ENCODE measurements at places on chromosomes 4 and X.

GRCh38 chr4:8039290-8039689, 99.6 kb upstream of the AFAP1 start:
- no peak for DNase-seq

DNA sequence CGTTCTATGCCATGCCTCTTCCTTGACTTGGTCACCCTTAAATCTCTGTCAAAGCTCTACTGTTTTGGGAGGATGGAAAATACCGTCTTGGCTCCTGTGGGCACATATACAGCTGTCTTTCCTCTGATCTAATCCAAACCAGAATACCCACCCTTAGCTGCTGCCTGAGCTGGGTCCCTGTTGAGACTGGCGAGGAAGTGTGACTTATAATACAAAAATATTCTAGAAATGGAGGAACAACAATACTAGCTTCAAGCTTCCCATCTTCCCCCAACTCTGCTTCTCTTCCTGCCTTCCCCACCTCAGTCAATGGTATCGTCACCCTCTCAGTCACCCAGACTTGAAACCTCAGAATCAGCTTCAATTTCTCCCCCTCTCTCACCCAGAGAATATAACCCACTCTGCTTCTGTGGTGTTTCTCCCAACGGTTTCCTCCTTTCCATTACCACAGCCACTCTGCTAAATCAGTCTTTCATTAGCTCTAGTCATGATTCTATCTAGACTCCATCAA, 599 bp upstream of the IL2RG start:
- no peak for DNase-seq

DNA sequence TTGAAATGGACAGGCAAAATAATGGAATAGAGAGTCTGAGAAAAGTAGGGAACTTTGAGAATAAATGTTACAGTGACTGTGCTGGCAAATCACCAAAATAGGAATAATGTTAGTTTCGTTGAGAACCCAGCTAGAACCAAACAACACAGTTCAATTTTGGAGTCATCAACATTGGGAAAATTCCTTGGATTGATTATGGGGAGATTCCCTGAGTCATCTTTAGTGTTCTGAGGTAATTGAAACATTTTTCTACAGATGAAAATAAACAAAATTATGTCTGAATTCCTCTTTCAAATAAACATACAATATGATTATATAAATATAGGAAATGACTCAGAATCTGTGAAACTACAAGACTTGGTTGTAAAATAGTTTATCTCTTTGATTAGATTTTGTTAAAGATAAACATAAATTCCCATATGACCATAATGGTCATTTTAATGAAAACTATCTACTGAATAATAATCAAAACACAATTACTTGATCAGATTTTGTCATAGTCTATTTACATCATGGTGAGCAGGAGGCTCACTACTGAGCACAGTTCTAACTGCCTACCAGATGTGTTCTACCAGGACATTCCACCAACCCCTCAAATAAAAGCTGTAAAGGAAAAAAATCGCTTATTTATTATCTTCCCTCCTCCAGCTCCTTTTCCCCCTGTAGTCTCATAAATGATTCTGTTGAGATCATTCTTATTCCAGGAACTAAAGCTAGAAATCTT, 51.4 kb upstream of the GABRA2 start:
- no peak for DNase-seq

GRCh38 chr4:16461362-16461761, 235.1 kb upstream of the TAPT1 start:
- DNase-seq = no peak

DNA sequence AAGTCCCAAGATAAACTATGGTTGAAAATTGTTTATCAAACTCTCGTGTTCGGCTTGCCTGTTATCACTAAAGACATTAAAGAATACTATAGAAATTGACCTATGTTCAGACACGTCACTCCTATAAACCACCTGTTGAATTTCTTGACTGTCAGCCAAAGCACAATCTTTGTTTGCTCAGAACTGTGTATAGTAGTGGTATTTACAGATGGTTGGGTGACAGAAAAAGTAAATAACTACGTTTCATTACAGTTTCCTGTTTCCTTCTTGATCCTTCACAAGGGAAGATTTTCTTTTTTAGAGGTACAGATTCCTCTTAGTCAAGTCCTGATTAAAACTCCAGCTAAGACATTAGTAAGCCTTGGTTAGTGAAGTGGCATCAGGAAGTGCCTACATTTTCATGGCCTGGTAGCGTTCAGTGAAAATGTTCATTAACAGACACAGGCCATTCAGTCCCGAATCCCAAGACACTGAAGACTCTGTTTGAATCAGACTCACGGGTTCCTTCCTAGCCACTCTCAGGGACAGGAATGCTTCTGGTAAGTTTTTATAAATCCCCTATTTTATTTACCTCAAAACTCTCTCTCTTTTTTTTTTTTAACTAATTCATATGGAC, at the start of gene SMIM31:
Gene SMIM31, plus strand, starts transcription at position 259 of the 616 bp plus-strand sequence. CDS start 16,313 bp downstream, outside the sequence.
- DNase-seq = no peak

DNA sequence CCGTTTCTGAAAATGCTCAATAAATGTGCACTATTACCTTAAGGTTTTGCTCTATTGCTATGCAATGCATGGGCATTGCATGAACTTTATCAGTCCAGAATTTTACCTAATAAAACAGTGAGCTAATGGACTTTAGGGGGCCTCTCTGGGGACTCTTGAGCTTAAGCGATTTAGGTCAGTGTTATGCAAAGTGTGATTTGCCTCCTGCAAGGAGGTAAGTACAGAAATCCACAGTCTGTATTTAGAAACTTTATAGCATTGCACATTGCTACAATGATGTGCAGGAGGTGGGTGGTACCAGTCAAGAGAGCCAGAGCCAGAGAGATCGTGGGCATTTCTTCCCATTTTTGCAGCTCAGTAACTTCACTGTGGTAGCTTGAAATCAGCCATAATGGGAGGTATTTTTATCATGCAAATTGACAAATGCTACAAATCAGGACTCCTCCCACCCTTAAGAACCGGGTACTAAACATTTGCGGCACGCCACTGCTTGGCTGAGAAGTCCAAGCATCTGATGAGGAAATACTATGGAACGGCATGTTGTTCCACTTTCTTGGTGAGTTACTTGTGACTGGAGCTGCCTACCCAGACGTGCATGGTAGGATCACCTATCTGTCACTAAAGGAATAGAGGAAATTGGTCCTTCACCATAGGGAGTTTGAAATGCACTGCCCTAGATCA, 174.6 kb upstream of the PGRMC2 start:
- no peak for DNase-seq

DNA sequence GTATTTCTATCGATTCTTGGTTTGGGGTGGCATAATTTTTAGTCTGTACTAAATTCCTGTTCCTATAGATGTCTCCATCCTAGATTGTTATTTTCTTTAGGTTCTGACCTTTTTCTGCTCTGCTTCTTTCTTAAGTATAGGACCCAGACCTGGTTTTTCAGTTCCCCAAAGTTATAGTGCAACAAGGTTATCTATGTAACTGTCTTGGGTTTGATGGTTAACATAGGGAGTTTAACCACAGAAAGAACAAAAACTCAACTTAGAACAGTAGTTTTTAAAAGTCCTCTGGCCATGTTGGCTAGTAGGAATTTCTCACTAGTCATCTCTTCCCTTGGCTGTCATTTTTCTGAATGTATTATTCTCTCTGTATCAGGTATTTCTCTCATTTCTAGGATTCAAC, 38.8 kb upstream of the MAD2L1 start:
- no peak for DNase-seq

DNA sequence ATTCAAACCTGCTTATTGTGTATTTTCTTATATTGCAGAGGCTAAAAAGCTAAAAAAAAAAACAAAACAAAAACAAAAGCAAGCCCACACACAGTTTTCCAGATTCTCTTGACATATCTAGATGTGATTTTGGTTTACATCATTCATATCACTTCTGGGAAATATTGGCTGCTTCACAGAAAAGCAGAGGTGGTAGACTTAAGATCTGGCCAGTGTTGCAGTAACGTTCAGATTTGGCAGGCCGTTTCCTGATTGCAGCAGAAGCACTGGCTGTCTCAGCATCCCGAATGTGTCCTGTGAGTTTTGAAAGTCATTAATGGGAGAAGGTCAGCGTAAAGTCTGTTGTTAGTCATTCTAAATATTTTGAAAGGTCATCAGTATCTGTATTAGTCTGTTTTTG, 2062.0 kb downstream of the ARAP2 start:
- no peak for DNase-seq

GRCh38 chr4:128663325-128663724, 146.2 kb upstream of the JADE1 start:
- no peak for DNase-seq

- no peak for DNase-seq
Measured at GRCh38 chr4:5526080-5526846, 182.1 kb downstream of the EVC2 start.

GRCh38 chrX:41257801-41258200, 76.2 kb upstream of the DDX3X start:
- DNase-seq = no peak

DNA sequence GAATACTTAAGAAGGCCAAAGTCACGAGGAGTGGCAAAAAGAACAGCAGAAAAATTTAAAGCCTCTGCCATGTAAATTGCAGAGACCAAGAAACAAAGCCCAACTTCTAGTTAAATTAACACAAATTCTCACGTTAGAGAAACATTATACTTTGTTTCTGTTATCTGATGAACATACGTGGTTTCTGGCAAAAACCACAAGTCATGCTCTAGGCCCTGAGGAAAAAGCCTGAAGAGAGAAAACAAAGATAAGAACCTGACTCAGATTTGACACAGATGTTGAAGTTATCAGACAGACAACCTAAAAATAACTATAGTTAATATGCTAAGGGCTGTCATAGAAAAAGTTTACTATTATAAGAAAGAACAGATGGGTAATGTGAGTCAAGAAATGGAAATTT, 149.1 kb upstream of the PCDH10 start:
- DNase-seq = no peak

DNA sequence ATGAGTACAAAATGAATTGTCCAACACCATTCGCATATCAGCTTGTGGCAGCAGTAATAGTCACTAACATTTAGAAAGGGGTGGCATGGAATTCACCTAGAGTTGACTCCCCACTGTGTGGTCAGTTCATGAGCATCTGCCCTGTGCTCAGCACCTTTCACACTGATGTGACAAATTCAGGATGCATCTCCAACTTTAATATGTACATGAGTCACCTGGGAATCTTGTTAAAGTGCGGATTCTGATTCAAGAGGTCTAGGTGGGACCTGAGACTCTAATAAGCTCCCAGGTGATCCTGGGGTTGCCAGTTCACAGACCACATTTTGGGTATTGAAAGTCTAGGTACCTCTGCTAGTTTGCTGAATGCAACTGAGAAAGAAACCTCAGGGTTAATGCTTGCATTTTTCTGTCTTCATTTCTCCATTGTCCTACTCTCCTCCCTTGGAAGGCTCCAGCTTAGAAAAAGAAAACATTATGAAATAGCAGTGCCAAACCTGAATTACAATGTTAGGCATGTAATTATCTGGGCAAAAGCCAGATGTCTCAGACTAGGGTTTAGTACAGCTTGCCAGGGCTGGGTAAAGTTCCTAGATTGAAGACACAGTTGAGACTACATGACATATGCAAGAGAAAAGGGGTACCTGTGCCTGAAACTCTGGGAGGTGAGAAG, 32.7 kb downstream of the TMSB4X start:
- no peak for DNase-seq

DNA sequence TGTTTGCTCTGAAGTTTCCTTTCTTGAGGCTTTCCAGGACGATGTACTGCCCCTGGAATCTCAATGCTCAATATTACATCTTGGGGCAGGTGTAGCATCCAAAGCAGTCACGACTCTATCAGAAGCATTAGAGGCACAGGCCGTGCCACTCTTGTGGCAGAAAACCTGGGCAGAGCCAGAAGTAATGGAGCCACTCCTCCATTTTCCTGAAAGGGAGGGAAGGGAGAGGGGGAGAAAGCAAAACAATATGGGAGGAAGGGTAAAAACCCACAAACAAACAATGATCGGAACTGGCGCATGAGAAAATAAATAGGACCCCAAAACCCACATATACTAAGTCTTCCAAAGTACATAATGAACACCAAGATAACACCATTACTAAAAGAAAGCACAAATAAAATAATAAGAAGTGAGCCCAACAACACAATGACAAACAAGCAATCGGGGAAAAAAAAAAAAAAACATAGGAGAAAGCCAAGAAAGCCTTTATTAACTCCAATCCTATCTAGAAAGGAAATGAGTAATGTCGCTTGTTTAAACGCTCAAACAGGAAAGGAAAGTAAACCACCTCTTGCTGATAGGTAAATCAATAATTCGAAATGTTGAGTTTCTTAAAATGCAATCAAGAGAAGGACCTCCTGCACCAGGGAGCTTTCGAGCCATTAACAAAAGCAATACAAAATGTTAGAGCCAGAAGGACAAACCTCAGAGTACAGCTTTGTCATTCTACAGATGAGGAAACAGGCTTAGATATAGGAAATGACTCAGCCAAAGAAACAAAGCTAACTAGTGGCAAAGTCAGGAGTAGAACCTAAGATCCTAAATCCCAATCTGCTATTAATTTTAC, 117.4 kb downstream of the ATRX start:
- DNase-seq = no peak

- DNase-seq = no peak
Measured at GRCh38 chr4:26204249-26204825, 116.5 kb upstream of the RBPJ start.

DNA sequence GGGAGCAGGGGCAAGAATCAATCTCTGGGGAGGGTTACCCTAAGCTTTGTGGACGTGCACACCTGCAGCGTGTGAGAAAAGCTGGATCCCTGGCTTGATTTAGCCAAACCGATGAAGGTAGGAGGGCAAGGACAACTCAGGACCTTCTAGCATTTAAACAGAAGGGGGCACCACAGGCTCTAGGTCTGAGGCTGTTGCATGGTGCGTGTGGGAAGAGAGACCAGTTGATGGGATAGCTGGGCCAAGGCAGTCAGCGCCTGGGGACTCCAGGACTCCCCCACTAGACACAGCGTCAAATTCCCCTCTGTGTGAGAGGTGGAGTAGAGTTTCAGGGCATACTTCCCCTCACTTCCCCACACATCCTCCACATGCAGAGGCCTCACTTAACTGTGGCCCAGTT, 4.3 kb downstream of the GABRQ start:
- DNase-seq = no peak

All from AG04449 (cell line).